ENCODE measurements at places on chromosomes 2 and 18.

DNA sequence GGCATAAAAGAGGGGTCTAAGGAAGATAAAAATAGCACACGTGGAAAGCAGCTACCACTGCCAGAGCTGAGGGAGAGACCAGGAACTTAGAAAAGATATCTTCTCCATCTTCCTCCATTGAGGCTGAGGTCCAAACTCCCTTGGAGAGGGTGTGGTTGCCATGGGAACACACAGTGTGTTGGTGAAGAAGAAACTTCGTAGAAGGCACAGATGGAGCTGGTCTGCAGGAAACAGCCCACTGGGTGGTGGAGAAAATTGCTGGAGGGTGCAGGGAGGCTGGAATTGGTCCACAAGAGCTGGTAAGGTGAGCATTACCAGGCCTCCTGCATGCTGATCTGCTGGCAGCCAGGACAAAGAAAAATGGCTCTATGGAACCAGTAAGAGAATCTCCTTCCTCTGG is 191.0 kb downstream of the HRH4 start:
- DNase-seq = no peak

DNA sequence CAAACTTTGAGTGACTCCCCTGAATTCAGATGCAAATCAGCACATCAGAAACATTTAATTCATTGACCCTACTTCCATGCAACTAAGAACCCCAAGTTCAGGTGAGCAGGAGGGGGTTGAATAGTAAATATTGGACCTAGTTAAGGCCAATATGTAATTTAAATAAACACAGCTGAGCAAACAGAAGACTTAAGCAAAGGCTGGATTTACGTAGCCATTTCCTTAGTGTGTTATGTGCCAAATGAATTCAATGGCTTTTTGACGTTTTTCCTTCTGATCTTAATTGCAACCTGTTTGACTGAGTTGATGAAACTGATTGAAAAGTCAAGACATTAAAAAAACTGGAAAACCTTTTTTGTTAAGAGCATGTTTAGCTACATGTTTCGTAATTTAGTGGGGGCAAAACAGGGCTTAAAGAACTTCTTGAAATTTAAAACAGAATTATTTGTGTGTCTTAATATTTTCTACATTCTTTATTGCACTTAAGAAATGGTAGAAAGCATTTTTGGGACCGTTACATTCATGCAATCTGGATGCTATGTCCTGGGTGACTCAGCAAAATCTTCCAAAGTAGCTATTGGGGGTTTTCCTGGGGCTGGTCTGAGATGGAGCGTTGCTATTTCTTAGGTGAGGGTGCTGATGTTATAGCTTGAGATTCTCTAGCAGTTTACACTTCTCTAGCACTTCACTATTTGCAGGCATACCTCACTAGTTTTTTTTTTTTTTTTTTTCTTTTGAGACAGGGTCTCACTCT is 25.5 kb upstream of the KCNE4 start:
- DNase-seq = no peak

- DNase-seq = no peak
Measured at GRCh38 chr2:241156971-241157441, 6.7 kb downstream of the PPP1R7 start.

- DNase-seq = no peak
Measured at GRCh38 chr2:54830546-54830945, 107.1 kb downstream of the EML6 start.

GRCh38 chr2:140747090-140747489 is 1383.7 kb downstream of the LRP1B start:
- no peak for DNase-seq

- no peak for DNase-seq
Measured at GRCh38 chr2:9145109-9145751, 61.4 kb upstream of the ASAP2 start.

DNA sequence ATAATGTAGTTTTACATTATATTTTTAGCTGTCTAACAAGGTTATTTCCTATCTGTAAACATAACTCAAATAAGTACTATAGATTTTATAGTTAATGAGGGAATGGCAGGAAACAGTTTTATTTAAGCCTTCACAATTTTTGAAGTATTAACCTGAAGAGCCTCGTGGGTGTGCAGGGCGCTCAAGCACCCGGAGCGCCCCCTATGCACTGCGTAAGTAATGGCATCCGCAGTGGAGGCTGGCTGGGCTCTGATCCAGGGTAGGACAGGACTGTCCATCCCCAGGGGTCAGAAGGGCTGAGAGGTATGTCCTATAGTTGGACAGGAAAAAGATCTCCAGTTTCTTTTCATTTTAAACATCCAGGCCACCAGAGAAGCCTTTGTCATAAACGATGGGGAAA is 8.2 kb upstream of the GBX2 start:
- no peak for DNase-seq

- DNase-seq = no peak
Measured at GRCh38 chr18:12862874-12863482, 21.1 kb downstream of the PTPN2 start.

DNA sequence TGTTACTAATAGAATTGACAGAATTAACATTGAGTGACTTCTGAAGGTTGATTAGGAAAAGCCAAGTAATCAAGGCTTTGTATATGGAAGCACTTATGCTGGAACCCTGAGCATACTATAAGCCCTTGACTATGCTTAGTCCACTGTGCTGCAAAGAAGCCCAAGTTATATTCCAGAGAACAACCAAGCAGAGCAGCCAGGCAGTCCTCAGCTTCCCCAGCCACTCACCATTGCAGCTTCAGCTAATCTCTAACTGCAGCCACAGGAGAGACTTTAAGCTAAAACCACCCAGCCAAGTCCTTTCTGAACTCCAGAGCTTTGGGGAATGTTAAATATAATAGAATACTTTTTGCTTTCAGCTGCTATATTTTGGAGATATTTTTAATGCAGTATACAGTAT is 164.4 kb upstream of the VWC2L start:
- DNase-seq = no peak

DNA sequence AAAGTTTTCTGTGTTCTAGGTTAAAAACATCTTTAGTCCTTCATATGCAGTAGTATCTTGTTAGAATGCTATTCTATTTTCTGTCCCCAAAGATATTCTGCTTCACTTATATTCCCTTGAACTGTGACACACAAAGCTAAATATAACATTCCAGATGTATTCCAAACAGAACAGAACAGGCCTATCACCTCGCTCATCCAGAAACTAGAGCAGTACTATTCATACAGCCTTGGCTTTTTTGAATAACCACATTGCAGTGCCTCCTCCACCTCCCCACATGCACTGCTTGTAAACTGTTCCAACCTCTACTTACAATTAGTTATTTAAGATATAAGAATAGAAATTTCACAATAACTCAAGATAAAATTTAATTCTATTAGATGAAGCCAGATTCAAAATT is 196.8 kb downstream of the EXOC6B start:
- no peak for DNase-seq

DNA sequence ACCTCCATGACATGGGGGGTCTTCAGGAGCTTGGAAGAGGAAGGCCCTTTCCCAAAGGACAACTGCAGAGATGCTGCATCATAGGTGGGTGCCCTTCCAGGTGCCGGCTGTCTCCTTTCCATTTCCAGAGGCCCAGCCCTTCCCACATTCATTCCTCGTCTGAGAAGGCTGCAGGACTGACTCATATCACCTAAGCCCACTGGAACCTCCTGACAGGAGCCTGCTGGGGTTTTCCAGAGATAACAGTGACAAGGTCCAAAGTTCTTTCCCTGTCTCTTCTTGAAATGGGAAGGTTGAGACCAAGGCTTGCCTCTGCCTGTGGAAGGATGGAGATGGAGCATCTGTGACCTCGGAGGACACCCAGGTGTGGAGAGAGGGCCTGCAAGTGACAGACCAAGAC is 3.6 kb upstream of the PRSS56 start:
- no peak for DNase-seq

GRCh38 chr2:197122821-197123220 is 187.8 kb downstream of the ANKRD44 start:
- DNase-seq = no peak

DNA sequence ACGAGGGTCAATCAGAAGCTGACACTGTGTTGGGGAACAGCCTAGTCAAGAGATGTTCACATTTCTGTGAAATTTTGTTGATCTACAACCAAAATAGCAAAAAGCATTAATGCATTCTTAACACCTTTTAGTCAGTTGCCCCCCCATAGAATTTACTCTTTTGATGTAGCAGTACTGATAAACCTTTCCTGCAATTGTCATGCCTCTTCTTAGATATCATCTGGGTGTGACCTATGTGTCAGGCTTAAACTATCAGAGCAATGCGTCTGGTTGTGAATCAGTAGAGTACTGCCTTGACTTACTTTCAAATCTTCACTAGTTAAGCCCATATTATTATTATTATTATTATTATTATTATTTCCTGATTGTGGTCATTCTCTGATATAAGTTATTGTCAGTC is 61.9 kb downstream of the GREB1L start:
- no peak for DNase-seq

DNA sequence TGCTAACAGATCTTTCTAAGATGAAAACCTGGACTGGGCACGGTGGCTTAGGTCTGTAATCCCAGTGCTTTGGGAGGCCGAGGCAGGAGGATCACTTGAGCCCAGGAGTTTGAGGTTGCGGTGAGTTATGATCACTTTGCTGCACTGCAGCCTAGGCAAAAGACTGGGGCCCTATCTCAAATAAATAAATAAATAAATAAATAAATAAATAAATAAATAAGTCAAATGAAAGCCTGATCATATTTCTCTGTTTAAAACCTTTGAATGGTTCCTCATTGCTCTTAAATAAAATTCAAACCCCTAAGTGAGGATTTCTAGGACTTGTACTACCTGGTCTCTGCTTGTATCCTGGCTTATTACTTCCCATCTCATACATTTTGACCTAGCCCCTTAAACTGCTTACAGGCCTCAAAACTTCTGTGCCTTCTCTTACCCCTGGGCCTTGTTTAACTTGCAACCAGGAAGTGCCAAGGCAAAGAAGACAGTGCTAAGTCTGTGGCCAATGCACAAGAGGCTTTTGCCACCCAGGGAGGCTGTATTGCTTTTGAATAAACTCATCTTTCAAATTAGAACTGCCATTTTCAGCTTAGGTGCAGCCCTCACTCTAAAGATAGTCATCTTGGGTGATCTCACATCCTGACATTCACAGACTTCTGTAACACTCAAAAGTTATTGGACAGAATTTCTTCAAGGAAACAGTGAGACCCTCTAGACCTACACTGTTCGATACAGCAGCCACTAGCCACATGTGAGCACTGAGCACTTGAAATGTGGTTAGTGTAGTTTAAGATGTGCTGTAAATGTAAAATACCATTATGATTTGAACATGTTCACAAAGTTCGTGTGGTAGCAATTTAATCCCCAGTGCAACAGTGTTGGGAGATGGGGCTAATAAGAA is 73.7 kb downstream of the POLE4 start:
- no peak for DNase-seq

All from AG09309 (cell line).